GM12865 (cell line): ENCODE measurements at places on chromosomes 13 and 19.

- DNase-seq, result no peak
Measured at GRCh38 chr19:9786819-9787218, 18.3 kb upstream of the ZNF846 start.

- peak; percentile 53 for DNase-seq
Measured at GRCh38 chr13:60590800-60591747, 194.1 kb downstream of the TDRD3 start.

GRCh38 chr13:37450276-37450675 lies 148.3 kb downstream of the POSTN start:
- no peak for DNase-seq

- no peak for DNase-seq
Measured at GRCh38 chr13:113879017-113879416, 15.1 kb upstream of the GAS6 start.

DNA sequence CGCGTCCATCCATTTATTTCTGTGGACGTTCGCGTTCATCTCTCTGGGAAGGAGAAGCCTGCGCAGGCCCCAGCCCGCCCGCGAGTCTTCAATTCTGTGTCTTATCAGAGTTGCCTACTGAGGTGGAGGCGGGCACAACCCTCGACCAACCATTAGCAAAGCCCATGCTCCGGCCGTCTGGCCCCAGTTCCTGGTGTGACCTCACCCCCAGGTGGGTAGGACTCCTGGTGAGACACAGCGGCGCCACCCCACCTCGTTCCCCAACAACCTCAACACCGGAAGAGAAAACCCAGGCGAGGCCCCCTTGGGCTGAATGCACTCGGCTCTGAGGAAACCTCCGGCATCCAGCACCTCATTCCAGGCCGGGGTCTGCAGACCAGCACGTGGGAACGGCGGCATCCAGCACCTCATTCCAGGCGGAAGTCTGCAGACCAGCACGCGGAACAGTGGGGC lies 14.7 kb downstream of the ZNF787 start:
- DNase-seq, result no peak

DNA sequence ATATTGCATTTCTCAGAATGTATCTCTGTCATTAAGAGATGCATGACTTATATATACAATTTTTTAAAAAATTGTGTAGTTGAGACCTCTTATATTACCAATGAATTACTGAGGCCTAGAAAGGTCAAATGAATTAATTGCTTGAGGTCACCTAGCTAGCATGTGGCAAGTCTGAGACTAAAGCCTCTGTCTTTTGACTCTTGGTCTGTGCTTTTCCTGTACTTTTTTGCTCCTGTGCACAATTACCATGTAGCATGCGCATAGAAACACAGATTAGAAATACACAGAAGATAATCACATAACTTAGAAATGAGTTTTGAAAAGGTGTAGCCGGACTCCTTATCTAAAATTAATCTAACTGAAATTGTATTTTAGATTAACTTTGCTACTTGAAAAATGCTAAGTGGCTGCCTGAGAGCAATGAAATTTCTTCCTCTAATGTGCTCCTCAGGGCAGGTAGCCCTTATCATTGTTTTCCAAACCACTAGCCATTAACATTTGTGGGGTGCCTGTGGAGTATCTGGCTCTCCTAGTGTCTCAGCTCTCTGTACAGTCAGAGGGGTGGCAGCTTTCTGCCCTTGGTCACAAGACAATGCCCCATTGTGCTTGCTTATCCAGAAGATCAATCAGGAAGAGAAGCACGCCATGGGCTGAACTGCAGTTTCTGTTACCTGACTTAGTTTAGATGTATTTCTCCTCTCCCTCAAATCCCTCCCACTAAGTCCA lies 119.6 kb downstream of the RFC3 start:
- DNase-seq, result no peak

DNA sequence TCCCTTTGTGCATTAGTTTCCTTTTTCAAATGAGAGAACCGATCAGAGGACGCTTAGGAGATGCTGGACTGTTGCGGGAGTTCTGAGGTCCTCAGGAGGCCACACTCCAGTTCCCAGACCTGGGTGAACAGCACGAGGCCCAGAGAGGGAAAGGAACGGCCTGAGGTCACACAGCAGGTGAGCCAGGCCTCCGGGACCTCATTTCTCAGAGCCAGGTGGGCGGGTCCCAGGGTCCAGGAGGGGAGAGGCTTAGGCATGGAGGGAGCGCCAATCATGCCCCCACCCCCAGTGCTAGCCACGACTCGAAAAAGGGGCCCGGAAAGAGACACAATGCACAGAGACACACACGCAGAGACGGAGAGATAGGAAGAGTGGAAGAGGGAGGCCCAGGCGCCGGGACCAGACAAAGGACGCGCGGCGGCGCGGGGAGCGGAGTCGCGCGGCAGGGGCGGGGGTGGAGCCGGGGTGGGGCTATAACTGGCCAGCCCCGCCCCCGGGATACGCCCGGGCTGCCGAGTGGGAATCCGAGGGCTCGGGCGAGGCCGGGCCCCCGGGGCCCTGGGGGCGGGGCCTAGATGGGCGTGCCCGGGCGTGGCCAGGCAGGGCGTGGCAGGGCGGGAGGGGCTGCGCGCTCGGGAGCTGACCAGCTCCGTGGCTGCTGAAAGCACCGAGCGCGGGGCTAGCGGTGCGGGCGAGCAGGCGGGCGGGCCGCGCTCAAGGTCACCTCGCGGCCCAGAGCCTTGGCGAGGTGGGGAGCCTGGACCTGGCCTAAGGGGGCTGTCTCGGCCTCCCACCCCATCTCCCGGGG lies 1.6 kb downstream of the ELAVL3 start:
- no peak for DNase-seq

DNA sequence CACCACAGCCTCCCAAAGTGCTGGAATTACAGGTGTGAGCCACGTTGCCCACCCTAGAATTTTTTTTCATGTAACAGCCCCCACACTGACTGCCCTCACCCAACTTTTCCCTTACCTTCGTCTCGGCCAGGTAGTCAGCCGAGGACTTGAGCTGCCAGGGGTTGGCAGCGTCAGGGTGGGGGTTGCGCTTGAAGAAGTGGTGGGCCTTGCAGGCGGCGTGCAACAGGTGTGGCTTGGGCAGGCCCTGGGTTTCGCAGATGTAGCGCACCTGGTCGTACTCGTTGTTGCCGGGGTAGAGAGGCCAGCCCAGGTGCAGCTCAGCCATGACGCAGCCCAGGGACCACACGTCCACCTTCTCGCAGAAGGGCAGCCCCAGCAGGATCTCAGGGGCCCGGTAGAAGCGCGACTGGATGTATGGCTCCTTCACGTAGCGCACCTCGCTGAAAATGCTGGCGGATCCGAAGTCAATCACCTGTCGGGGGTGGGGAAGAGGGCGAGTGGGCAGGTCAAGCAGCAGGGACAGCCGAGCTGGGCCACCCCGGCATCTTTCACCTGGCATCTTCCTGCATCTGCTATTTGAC lies 6.2 kb downstream of the HIPK4 start:
- DNase-seq, result no peak

- no peak for DNase-seq
Measured at GRCh38 chr19:39467941-39468340, 12.7 kb upstream of the TIMM50 start.

DNA sequence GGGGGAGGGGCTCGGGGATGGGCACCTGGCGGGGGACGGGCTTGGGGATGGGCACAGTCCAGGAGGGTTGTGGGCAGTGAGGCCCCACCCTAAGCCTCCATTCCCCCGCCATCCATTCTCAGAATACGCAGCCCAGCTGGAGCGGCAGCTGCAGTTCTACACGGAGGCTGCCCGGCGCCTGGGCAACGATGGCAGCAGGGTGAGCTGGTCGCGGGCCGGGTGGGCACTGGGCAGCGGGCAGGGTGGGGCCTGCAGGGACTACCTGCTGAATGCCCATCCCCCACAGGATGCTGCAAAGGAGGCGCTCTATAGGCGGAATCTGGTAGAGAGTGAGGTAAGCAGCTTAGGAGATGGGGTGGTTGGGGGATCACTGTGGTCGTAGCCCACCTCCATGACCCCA lies 8.3 kb downstream of the PODNL1 start:
- DNase-seq, result no peak

DNA sequence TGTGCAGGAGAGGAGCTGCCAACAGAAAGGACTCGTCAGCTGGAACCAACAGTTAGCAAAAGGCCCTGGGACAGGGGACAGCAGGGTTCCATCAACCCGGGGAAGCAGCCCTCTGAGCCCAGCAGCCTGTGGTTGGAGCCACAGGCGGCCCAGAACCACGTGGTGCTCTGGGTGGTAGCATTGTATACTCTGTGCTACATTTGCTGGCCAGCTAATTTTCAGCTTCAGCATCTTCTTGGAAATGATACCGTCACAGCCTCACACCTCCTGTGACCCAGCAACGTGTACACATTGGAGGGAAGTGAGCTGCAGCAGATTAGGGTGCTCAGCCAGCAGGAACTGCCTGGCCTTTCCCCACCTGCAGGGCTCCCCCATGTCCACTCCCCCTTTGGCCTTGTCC lies 13.1 kb upstream of the MTIF3 start:
- DNase-seq, result no peak

DNA sequence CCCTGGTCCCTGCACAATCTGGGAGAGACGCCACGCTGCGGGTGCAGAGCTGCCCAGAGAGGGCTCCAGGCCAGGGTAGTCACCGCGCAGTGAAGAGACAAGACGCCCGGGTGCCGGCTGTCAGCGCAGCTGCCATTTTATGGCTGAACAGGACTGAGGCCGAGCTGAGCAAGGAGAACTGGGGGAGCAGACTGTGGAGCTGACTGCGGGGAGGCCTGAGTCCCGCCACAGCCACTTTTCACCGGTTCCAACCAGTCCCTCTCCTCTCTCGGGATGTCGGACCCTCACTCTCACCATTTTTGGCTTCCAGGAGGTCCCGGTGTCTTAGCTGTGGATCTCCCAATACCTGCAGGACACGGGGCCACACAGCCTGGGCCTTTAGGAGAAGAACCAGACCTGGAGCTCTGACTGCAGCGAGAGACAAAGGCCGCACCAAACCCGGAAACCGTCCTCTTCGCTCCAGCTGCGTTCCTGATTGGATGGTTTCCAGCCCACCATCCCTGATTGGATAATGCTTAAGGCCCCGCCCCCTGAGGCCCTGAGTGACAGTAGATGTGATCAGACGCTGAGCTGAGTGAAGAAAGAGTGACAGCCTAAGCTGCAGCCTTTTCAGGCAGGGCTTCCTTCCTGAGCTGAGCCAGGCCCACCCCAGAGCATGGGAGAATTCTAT lies at the start of gene ZNF626:
ZNF626 (minus strand) TSS at position 422 of the 670 bp plus-strand sequence; CDS start at position 297, 125 bp downstream.
- peak; percentile 70 for DNase-seq

GRCh38 chr19:47247308-47247990 lies 8.9 kb upstream of the CCDC9 start:
- DNase-seq, result peak; percentile 83

- no peak for DNase-seq
Measured at GRCh38 chr19:29567366-29567915, 38.6 kb upstream of the POP4 start.
